ENCODE measurements at places on chromosomes 6 and 20.

- no peak for DNase-seq
These were observed 72.2 kb downstream of the RIN2 start for GRCh38 chr20:19830211-19830785.

DNA sequence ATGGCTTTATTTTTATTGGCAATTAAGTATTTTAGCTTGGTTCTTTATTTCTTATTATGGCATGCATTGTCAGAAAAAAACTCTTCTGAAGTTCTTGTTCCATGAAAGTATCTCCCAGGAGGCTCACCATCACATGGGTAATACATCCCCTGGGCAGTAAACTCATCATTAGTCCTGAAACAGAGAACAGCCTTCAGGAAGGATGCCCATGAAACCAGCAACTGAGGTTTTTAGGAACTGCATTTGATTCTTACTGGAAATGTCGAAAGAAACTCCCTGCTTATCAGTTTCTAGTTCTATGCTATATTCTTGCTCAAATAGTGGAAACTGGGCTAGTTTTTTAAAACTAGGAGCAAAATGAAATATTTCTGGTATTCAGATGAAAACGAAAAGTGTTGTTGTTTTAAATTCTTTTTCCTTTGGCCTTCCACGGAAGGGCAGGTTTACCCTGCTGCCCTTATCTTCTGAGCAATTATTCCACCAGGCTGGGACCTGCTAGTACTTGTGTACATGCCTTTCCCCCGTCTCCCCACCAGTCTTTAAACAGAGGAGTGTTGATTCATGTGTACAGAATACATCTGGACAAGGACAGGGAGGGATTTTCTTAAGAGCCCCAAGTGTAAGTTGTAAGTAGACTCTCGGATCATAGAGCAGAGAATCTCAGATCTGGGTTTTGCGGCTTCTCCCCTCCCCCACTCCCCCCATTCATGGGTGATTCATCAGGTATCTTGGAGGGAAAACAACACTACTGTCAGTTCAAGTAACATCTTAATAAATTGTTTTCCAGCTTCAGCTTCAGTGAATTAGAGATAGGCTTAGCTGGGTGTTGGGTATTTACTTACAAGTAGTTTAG is 81.5 kb downstream of the RTN4IP1 start:
- no peak for DNase-seq

DNA sequence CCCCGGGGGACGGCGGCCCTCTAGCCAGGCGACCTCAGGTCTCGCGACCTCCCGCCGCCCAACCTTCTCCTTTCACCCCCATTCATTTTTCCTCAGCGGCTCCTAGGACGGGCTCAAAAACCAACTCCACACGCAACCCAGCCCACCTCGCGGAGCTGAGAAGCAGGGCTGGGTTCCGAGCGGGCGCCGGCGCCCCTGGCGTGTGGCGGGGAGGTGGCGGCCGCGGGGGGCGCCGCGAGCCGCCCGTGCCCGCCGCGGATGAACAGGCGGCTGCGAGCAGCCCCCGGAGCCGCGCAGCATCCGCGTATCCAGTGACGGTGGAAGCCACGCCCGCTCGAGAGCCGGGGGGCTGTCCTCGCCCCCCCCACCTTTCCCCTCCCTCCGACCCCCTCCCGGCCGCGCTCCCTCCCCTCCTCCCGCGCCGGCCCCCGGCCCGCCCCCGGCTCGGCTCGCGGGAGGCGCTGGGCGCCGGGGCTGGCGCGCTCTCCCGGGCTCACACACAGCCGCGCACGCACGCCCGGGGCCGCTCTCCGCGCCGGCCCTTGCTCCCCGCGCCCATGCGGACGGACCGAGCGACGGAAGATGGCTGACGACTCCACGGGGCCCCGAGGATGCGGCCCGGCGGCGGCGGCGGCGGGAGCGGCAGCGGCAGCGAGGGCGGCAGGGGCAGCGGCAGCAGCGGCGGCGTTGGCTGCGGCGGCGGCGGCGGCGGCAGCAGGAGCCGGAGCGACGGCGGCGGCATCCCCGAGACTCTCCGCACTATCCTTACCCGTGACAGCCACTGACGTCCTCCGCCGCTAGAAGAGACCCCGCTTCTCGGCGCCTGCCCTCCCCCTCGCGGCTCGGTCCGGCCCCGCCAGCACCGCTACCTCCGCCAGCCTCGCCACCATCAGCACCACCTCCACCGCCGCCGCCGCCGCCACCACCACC is at the start of gene SOBP:
TSS of gene SOBP (plus strand) at position 482 of the 930 bp plus-strand sequence. CDS start 500 bp downstream, outside the sequence.
- DNase-seq, result peak; percentile 84

DNA sequence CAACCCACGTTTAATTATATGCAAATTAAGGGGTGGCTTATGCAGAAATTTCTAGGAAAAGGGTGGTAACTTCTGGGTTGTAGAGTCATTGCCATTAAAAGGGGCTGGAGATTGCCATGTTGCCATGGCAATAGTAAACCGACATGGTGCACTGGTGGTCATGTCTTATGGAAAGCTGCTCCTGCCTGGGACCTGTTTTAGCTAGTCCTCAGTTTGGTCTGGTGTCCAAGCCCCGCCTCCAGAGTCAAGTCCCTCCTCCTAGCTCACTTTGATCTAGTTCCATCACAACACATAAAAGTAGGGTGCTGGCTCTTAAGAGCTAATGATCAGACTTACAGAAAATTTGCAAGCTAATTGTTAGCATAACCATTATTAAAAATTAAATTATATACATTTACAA is 5.3 kb downstream of the SLC22A2 start:
- DNase-seq, result no peak

GRCh38 chr6:7615611-7616383 is 25.8 kb downstream of the SNRNP48 start:
- DNase-seq, result peak; percentile 36

DNA sequence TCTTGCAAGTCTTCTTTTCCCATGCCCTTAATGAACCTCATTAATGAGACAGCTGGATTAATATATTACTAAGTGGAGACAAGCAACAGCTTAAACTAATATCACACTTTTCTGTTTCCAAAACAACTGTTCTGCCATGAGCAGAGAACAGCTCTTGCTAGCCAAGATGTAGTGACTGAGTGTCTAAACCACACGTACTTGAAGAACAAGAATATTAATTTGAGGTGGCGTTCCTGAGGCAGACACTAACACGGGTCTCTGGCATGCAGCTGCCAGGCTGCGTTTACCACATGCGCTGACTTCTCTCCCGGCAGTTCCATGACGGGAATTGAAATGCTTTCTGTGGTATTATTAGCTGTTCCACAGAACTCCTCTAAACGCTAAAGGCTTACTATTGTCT is 80.6 kb downstream of the FNDC1 start:
- no peak for DNase-seq

- no peak for DNase-seq
These were observed 23.6 kb upstream of the FABP7 start for GRCh38 chr6:122755901-122756300.

DNA sequence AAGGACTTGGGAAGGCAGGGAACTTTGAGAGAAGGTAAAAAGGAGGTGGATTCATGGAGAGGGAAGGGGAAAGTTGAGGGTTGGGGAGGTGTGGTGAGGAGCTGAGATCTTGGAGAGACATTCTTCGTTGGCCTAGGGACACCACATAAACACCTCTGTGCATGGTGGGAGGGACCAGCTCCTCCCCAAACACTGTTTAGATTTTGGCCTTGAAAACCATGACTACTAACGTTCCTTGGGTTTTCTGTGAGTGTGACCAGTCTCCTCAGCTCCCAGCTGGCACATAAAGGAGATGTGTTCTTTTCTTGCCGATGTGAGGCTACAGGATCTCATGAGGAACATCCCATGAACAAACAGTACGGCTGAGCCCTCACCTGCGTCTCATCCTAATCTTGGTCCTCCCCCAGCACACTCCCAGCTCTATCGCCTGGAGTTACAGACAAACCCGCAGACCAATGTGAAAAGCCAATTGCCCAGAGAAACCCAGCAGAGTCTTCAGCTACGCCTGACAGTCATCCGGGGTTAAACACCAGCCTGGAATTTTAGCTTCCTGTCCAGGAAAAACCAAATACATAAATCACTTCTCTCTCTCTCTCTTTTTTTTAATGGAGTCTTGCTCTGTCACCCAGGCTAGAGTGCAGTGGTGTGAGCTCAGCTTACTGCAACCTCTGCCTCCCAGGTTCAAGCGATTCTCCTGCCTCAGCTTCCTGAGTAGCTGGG is 22.0 kb upstream of the DDR1 start:
- no peak for DNase-seq

DNA sequence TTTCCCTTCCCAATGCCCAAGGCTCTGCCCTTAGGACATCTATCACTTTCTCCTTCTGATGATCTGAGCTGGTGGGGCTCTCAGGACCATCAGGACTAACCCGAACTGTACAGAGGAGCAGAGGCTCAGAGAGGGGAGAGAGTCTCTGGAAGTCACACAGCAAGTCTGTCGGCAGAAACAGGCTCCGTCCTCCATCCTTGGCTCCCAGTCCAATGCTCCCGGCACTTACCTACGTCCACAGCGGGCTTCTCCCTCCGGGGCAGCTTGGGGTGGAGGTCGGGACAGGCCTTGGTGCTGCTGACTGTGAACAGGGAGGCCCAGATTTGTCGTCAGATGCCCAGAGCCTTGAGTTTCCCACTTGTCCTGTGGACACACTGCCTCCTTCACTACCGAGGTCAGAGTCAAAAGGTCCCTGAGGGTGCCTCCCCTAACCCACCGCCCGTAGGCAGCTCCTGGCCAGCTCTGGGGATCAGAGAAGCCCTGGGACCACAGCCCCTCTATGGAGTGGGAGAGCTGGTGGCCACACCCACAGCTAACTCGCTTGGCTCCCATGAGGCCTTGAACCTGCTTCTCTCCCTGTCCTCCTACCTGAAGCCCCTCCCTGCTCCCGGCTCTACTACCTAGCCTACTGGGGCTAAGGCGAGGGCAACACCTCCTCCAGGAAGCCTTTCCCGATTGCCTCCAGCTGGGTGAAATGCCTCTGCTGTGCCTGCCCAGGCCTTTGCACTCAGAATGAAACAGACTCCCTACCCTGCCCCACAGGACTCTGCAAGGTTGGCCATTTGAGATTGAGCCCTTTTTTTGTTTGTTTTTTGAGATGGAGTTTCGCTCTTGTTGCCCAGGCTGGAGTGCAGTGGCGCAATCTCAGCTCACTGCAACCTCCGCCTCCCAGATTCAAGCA is 22.6 kb downstream of the VSTM2L start:
- no peak for DNase-seq

DNA sequence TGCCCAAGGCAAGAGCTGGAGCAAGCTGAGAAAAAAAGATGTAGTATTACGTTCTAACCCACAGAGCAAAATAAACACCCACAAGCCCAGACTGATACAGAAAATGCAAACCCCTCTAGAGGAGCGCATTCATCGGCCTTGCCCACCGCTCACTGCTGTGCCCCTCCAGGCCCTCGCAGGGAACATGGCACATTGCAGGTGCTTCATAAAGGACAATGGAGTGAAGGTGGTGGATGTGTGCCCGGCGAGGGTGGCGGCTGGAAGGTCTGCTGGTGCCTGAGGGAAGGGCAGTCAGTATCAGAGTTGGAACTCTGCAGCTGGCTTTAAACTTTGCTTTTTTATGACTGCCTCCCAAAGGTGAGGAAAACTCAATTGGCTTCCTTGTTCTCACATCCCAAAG is 18.5 kb upstream of the IRF4 start:
- DNase-seq, result no peak

DNA sequence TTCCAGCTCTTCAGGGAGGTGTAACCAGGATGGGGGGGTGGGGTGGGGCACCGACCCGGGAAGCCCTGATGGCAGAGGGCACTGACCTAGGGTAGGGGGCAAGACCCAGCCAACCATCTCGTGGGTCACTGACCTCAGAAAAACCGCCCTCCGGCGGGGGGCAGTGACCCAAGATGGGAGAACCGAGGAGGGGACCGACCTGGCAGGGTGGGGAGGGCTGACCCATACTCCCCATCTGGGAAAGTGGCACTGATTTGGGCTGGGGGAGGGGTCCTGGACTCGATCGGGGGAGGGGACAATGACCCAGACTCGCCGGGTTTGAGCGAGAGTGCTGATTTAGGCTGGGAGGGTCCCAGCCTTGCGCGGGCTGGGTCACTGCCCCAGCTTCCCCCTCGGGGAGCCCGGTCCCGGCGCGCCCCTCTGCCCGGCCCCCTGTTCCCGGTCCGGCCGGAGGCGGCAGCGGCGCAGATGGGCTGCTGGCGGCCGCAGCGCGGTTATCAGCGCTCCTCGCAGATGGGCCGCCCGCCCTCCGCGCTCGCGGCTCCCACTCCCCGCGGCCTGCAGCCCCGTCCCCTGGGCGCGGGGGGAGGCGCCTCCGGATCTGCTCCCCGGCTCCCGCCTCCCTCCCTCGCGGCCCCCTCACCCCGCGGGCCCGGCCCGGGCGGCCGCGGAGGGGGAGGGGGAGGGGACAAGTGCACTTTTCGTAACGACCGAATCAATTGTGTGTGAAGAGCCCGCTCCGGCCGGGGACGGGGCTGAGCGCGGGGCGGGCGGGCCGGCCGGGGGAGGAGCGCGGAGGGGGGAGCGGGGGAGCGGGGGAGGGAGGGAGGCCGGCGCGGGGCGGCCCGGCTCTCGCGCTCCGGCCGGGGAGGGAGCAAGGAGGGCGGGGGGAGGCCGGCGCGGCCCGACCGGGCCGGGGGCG is 2.2 kb downstream of the NOL4L start:
- peak; percentile 65 for DNase-seq

GRCh38 chr6:104014163-104014959 is 845.4 kb downstream of the HACE1 start:
- DNase-seq, result no peak

DNA sequence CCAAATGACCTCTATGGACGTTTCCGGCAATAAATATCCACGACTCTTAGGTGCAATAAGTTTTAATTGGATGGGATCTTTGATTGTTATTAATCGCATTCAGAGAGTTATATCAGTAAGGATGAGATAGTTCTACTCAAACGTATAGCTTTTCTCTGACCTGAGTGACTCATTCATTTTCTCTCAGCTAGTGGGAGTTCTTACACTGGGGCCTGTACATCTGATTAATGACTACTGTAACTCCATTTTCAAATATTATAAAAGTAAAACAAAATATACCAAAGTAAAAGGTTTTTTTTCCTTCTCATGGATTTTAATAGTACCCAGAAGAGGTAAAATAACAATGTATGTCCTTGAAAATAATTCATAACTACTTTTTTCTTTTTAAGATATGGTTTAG is 41.1 kb upstream of the SAMD5 start:
- no peak for DNase-seq

- no peak for DNase-seq
These were observed at the start of gene KCNK17 for GRCh38 chr6:39314273-39314795. KCNK17 (minus strand) TSS chr6:39314419; CDS start chr6:39314320, 99 bp downstream.

- no peak for DNase-seq
These were observed 63.4 kb upstream of the MPC1 start for GRCh38 chr6:166446146-166446545.

GRCh38 chr6:34249469-34250261 is 859 bp upstream of the SMIM29 start:
- no peak for DNase-seq

GRCh38 chr20:46773680-46774079 is 64.2 kb downstream of the SLC2A10 start:
- DNase-seq, result no peak
